ENCODE measurements at places on chromosomes 5 and 9.

DNA sequence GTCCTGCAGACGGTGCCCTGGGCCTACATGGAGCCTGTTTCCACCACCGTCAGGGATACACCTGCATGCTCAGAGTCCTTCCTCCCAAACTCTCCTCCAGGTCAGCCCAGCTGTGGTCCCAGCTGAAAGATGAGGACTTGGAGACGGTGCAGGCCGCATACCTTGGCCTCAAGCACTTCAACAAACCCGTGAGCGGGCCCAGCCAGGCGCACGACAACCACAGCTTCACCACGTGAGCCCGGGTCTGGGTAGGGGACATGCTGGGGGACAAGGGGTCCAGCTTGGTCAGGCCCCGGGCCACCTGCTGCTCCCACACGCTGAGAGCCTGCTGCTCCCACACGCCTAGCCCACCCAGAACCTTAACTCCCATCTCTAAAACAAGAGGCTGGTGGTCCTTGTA lies 16.6 kb upstream of the CARD19 start:
- DNase-seq: no peak

- no peak for DNase-seq
Measured at GRCh38 chr9:81108821-81109220, 580.5 kb downstream of the TLE1 start.

DNA sequence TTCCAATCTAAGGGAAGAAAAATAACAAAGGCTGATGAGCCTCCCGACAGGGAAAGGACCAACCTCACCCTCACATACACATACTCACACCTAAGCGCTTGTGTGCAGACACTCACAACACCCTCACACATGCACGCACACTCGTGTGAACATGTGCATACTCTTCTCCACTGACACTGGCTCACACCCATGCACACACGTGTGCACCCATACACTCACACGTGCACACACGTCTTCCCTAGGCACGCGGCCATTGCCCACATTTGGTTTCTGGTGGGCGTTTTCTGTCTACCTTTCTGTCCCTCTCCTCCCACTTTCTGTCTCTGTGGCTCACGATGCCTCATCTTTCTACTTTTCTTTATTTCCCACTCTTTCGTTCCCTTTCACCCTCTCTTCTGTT lies 169.7 kb upstream of the MVB12B start:
- DNase-seq: no peak

- no peak for DNase-seq
Measured at GRCh38 chr9:88905506-88905905, 85.8 kb upstream of the S1PR3 start.

DNA sequence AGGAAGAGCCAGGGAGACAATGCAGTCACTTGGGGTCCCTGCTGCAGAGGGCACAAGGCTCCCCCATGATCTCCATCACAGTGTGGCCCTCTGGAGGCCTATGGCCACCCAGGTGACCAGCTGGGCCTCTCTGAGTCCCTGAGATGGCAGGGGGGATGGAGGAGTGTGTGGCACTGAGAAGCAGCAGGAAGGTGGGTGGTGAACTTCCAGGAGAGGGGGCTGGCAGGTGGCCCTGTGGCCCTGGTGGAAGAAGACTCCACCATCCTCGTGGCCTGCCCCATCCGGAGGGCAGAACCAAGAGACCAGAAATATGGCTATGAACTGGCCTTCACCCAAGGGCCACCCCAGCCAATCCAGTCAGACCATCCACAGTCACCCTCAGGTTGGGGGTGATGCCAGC lies 31.7 kb upstream of the AFAP1L1 start:
- no peak for DNase-seq

DNA sequence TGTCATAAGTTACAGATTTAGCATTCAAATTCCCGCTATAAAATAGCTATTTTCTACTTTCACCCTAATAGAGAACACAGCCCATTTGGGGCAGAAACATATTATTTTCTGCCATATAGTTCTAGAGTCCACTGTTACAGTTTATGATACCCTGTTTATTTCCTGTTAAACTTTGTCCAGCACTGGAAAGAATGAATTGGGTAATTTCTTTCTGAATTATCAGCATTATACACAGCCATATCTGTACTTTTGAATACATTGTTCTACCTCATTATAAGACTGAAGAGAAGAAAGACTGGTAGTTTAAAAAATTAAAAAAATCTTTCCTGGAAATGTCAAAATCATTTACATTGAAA lies 332.1 kb downstream of the DIRAS2 start:
- no peak for DNase-seq

- no peak for DNase-seq
Measured at GRCh38 chr9:99778836-99779235, 42.8 kb upstream of the NR4A3 start.

GRCh38 chr5:2135354-2135753 lies 252.6 kb upstream of the IRX4 start:
- no peak for DNase-seq

DNA sequence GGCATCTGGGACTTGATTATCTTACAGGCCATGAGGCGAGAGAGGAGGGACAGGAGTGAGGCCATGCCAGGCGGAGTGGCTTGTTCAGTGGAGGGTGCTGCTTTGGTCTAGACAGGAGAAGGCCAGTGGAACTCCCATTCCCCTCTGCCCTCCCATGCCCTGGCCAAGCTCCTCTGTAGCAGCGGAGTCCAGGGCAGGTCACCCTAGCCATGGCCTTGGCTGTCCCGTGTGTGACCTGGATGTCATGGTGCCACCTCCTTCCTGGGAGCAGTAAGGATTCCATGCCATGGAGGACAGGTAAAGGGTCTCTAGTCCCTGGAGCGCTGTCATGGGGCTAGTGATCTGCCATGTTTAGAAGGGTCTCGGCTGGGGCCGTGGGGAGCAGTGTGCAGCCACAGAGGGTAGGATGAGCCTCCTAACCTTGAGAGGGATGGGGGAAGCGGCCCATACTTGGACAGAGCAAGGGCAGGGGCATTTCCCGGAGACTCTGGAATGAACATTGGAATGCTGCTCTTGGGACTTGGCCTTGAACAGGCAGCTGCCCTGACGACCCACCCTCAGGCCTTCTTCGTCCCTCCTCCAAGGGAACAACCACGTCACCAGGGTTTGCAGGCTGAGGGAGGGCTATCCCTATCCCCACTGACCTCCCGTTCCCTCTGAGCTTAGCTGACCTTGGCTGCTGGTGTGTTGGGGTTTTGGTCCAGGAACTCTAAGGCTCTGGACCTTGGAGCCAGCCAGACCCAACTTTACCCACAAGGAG lies 100.4 kb downstream of the DAB2IP start:
- no peak for DNase-seq

- no peak for DNase-seq
Measured at GRCh38 chr9:28688172-28688571, 1114.9 kb upstream of the C9orf72 start.

DNA sequence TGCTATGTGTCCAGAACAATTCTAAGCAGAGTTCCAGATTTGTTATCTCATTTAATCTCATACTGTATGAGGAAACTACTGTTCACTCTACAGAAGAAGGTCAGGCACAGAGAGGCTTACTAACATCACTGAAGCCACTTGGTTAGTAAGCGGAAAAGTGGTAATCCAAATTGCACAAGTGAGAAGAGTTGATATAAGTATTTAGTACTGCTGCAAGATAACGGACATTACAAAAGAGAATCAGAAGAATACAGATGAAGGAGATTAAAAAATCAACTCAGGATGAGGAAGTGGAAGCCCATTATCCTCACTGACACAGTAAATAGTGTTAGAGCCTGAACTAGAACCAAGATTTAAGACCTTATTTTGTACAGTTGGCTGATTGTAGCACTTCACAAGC lies 22.3 kb upstream of the TLR4 start:
- no peak for DNase-seq

DNA sequence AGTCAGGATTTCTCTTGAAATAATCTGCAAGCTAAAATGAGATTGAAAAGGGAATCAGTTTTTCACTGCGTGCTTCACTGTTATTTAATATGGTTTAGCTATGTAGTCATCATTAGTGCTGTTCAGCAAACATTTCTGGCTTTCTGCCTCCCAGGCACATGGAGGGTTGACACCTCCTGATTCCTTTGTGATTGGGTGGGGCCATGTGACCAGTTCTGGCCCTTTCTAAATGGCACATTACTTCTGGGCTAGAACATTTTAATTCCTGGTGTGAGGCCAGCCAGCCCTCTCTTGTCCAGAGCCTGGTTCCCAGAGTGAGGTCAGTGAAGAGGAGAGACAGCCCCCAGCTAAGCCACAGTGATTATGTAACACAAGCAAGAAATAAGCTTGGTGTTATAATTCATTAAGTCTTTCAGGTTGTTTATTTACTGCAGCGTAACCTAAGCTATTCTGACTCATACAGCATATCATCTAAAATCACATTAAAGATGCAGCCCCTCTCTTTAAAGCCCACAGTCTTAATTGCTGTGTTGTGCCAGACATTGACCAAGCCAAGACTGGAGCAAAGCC lies 17.4 kb upstream of the ARSI start:
- DNase-seq: no peak

- no peak for DNase-seq
Measured at GRCh38 chr9:131180454-131180853, 55.1 kb downstream of the NUP214 start.

- no peak for DNase-seq
Measured at GRCh38 chr5:132663771-132664695, 6.1 kb downstream of the IL13 start.

- no peak for DNase-seq
Measured at GRCh38 chr5:141508798-141509611, 20.1 kb downstream of the PCDHGC5 start.

- DNase-seq: no peak
Measured at GRCh38 chr5:150152636-150153462, 2.8 kb downstream of the PDGFRB start.

DNA sequence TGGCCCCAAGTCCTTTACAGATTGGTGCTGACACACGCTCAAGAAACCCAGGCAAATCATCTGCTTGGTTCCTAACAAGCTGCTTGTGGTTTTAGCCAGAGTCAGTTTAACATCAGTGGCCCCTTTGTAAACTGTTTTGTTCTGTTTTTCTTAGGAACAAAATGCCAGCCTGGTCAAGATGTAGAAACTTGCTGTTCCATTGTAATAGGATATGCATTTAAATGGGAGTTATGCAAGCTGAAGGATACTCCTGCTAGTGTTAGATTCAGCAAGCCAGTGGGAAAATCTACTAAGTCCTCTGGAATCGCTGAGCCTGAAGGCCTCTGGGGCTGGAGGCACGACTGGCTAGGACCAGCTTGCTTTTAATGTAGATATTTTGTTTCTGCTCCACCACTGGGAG lies 391.1 kb downstream of the TLE4 start:
- no peak for DNase-seq

Data from stimulated activated CD4-positive, alpha-beta T cell treated with anti-CD3 and anti-CD28 coated beads, Interleukin-12 subunit alpha, Interleukin-12 subunit beta, amount 100 ng/mL, for 48 hours (primary cell).